ENCODE measurements at places on chromosomes 16 and 17. TPM values are rescaled to one million over a fixed set of nuclear protein-coding genes. Genes with fewer than 3 reads are reported as not detected.

GRCh38 chr16:10839279-10839666, 20.7 kb upstream of the TVP23A start:
- no peak for DNase-seq

- DNase-seq, result no peak
These were observed 665 bp upstream of the GRIN2C start for GRCh38 chr17:74860229-74860871.

- DNase-seq, result peak; percentile 78
These were observed 8.6 kb downstream of the LGALS3BP start for GRCh38 chr17:78970834-78971755.

BCKDK gene
- total RNA-seq, result 8.9 TPM

TBX2 gene
- 24.6 TPM for total RNA-seq

- DNase-seq, result peak; percentile 92
These were observed 155.8 kb downstream of the SNX29 start for GRCh38 chr16:12132290-12132689.
